Left colon (tissue), 2 donors: ENCODE measurements at places on chromosomes 1 and 21.

GRCh38 chr1:94892604-94893254 is 34.2 kb downstream of the CNN3 start:
- DNase-seq = peak; percentile 56

DNA sequence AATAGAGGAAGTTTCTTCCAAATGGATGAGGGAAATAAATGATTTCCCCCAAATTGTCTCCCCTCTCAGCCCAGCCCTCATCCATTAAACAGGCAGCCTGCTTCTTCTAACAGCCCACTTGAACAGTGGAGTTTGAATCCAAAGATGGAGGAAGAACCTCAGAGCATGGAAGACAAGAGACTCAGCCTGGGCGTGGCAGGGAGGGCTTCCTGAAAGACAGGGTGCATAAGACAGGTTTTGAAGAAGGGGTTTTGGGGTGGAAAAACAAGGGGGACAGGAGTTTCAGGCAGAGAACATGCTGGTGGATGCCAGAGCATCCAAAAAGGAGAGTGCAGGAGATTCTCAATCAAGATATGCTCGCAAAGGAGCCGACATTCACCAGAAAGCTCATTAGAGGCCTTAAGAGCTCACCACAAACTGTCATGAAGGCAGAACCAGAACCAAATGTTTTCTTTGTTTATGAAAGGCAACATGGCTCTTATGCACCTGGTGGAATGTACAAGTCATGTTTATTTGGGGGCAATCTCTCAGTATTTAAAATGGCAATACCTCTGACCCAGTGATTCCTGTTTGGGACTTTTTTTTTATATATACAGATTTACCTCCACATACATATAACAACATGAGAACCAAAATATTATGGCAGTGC is 26.5 kb upstream of the TSPEAR start:
- no peak for DNase-seq

GRCh38 chr1:198352975-198353695 is 187.3 kb downstream of the ATP6V1G3 start:
- no peak for DNase-seq

GRCh38 chr21:45833414-45833813 is 148.2 kb upstream of the COL6A1 start:
- DNase-seq = no peak

- no peak for DNase-seq
These were observed 161.4 kb upstream of the ARHGEF16 start for GRCh38 chr1:3292868-3293562.

- no peak for DNase-seq
These were observed 45.0 kb downstream of the IER5 start for GRCh38 chr1:181133441-181133951.

DNA sequence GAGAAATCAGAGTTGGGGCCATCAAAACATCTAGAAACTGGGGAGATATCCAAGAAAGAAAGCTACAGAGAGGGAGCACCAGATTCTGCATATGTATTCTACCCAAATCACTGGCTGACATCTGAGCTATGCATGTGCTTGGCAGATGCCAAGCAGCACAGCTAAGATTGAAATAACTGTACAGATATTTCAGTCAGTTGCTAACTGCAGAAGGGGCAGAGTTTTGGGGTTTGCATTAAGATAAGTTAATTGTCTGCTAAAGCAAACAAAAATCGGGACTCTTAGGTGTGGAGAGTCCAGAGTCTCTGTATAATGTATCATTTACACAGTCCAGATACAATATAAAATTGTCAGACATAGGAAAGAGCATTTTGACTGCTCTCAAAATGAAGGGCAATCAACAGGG is 437.1 kb downstream of the PTBP2 start:
- DNase-seq = no peak

- DNase-seq = no peak
These were observed 43.0 kb downstream of the RGS18 start for GRCh38 chr1:192201303-192201702.

DNA sequence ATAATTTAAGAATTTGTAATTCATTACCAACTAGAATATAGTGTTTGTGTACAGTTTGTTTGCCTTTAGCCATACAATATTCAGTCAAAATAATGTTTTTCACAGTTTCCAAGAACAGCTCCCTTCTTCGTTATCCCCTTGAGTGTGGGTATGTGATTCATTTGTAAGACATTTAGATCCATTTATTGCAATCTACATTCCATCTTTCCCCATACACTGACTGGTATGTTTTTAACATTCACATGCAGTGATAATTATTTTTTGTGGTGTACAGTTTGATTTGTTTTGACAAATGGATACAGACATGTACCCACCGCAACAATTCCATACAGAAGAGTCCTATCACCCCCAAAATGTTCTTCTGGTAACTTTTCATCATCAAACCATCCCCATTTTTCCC is 589.1 kb upstream of the ADAMTS5 start:
- no peak for DNase-seq

GRCh38 chr1:216686860-216687766 is 36.1 kb downstream of the ESRRG start:
- DNase-seq = no peak

DNA sequence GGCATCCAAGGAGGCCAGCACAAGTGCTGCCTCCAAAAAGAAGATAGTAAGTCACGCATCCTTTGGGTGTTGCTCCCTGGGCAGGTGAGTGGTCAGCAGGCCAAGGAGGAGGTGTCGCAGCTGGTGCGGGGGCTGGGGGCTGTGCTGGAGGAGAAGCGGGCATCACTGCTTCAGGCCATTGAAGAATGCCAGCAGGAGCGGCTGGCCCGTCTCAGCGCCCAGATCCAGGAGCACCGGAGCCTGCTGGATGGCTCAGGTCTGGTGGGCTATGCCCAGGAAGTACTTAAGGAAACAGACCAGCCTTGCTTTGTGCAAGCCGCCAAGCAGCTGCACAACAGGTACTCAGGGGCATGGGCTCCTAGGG is 4.3 kb downstream of the TRIM46 start:
- no peak for DNase-seq

DNA sequence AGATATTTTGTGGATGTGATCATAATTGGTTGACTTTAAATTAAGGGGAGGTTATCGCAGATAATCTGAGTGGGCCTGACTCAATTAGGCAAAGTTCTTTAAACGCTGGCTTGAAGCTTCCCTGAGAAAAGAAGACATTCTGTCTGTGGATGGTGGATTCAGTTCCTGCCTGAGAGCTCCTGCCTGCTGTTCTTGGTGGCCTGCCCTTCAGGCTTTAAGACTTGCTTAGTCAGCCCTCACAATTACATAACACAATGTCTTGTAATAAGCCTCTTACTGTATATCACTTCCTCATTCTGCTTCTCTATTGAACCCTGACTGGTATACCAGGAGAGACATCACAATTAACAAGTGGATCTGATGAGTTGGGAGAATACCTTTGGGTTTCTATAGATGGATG is 50.2 kb downstream of the KCNJ6 start:
- no peak for DNase-seq

DNA sequence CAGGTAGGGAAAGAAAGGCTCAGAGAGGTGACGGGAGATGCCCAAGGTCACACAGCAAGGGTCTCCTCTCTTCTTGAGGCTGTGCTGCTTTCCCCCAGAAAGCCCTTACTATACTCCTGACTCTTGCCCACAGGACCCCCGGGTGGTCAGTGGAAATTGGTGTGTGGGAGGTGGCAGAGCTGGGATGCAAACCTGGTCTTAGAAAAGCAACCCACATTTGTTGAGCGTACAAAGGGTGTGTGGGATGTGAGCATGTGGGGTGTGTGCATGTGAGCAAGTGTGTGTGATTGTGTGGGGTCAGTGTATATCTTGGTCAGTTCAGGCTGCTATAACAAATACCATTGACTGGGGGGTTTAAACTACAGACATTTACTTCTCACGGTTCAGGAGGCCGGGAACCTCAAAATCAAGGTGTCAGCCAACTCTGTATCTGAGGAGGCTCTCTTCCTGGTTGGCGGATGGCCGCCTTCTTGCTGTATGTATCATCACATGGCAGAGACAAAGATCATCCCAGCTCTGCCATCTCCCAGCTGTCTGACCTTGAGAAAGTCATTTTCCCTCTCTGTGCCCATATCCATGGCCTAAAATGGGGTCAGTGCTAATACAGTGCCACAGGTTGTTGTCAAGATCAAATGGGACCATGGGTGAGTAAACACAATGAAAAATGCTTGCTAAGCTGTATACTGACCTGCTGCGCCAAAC is 268.5 kb downstream of the PTPRU start:
- no peak for DNase-seq

- DNase-seq = no peak
These were observed 853.5 kb upstream of the ADAMTS5 start for GRCh38 chr21:27820342-27820741.

- no peak for DNase-seq
These were observed 47.3 kb downstream of the EIF4G3 start for GRCh38 chr1:21129407-21129806.

- no peak for DNase-seq
These were observed 407.6 kb downstream of the PTPRU start for GRCh38 chr1:29643838-29644440.

DNA sequence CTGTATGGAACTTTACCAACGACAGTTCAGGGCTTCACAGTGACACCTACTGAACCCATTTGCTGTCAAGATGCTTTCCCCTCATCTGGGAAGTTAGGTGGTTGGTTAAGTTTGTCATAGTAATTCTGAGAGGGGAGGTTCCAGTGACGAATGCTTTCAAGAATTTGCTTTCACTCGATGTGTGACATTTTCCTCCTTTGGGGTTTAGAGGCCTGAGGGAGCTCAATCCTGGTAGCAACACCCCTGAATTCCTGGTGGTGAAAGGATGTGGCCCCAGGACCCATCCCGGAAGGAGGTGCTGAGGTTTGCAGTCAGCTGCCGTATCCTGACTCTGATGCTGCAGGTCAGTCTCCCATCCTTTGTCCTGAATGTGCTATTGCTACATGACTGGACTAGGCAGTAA is 2.8 kb downstream of the PIGV start:
- no peak for DNase-seq

DNA sequence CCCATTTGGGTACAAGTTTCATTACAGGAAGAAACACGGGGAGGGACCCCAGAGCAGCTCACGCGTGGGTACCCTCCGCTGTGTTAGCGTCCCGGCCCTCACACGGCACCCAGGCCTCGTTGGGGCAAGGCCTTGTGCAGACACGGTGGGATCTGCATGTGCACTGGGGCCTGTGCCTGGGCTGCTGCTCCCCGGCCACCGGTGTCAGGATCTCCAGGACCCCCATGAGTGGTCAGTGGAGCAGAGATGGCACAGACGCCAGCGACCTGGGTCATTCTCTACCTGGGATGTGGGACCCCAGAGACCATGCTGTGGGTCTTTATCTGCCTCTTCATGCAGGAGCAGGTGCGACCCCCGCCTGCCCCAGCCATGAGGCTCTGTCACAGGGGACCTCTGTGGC is 5.4 kb upstream of the SAMD11 start:
- peak; percentile 3 for DNase-seq

DNA sequence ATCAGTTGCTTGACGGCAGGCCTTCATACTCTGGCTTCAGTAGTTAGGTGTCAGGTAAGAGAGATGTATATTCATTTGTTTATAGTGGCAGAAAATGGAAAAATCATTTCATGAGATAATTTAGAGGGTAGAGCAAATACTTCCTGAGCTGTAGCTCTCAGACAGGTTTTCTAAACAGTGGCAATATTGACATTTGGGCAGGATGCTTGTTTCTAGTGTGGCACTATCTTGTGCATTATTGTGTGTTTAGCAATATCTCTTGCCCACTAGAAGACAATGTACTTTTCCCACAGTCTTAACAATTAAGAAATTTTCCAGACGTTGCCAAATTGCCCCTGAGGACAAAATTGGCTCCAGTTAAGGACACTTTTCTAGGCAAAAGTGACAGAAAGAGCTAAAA is 1143.1 kb downstream of the PLA2G4A start:
- no peak for DNase-seq

DNA sequence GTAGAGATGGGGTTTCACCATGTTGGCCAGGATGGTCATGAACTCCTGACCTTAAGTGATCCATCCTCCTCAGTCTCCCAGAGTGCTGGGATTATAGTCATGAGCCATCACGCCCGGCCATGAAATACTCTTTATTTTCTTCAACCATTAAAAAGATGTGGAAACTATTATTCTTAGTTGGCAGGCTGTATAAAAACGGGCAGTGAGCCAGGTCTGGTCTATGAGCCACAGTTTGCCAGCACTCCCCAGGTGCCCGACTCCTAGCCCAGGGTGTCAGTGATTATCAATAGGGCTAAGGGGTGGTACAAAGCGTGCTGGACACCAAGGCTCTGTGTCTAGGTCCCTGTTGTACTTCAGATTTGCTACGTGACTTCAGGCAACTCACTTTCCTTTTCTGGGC is 3.7 kb upstream of the TMEM61 start:
- DNase-seq = no peak

DNA sequence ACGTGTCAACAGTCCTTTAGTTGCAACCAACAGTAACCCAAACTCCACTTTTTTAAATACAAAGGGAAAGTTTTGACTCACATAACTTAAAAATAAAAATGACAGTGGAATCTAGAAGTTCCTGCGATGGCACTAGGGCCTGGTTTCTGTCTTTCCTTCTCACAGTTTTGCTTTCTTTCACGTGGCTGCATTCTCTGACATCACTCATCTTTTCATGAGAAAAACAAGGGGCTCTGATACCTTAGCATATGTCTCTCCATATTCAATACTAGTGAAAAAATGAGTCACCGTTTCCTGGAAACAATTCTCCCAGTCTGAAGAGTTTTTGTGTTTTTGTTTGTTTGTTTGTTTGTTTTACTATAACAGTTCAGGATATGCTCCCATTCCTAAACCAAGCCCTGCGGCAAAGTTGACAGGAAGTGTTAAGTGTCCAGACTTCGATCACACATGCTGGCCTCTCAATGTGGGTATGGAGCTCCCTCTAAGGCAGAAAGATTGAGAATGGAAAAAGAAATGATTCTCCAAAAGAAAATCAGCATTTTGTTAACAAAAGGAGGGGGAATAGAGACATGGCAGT is 483.3 kb downstream of the TTLL7 start:
- DNase-seq = no peak

GRCh38 chr1:198641966-198642668 is 3.3 kb downstream of the PTPRC start:
- DNase-seq = no peak

- no peak for DNase-seq
These were observed 134.2 kb upstream of the FGGY start for GRCh38 chr1:59162665-59163064.

DNA sequence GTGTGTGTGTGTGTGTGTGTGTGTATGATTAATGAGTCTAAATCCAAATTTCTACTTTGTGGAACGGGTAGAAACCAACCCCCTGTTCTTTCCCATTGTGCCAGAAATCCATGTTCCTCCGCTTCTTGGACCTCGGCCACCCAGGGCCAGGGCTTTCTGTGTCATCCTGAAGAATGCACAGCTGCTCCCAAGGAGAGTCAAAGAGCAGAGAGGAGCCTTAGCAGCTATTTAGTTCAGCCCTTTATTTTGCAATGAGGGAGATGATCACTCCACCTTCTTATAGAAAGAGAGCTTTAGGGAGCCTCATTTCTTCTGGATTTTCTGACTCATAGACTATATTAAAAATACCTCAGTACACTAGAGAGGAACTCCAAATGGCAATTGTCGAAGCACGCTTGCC is 489.3 kb upstream of the VAMP3 start:
- no peak for DNase-seq
